NCI-H510A treated with DMSO at 0.1 percent for 48 hours (cell line): ENCODE measurements at places on chromosomes 12 and 14.

DNA sequence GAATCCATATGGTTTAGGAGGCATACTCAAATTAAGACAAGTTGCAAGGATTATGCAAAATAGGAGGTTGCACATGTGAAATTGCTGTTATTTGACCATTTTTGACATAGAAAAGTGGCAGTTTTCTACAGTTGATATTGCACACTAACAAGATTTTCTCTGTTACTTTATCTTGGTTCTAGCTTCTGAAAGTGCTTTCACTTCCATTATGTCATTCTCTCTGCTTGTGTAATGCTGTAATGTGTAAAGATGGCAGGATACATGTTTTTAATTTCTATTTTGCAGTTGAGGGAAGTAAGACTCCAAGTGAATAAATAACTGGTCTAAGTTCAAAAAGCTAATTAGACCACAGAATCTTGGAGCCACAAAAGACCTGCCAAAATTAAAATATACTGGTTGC, 60.6 kb downstream of the MYRFL start:
- DNase-seq: no peak

- peak; percentile 8 for DNase-seq
Observed at GRCh38 chr14:40574780-40575179, 1031.9 kb upstream of the LRFN5 start.

- DNase-seq: no peak
Observed at GRCh38 chr12:42584651-42585111, 4.9 kb downstream of the PRICKLE1 start.

DNA sequence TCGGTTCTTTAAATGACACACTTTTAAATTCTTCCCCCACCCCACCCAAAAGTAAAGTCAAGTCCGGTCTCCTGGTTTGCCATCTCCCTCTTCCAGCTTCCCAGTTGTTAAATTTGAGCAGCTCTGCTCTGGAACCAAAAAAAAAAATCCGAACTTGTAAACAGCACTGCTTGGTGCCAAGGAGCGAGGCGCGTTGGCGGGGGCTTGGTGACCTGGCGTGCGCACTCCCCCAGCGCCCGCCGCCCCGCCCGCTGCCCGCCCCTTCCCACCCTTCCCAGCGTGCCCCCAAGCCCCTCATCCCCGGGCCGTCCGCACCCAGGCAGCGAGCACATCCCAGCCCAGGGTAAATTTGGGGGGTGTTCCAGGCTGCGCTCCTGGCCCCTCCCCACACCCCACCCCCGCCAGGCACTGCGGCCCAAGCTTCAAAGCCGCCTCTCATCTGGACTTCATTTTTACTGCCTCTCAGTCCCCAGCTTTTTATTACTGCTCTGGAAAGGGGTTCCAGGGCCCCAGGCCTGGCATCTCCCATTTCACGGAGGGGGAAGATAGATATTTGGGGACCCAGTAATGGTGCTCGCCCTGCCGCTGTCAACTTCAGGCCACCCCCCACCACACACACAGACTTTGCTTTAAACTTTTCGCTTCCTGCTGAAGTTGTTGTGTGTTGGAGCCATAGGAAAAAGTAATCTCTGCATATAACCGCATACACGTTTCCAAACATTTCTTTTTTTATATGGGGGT, 11.7 kb upstream of the ITGB7 start:
- no peak for DNase-seq

DNA sequence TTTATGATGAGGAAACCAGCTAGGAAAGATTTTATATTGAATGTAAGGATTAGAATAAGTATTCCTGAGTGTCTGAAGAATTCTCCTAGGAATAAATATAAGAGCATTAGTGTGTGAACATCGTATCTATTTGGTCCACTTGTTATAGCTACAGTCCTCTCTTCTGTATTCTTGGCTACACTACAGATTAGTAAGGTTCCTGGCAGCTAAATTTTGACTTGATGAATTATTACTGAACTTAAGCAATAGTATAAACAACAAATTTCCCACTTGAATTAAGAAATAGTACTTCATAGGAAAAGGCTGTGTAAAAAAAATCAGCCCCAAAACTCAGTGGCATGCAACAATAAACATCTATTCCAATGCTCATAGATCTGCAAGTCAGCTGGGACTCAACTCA, 138.4 kb upstream of the G2E3 start:
- no peak for DNase-seq

GRCh38 chr14:76126076-76126475, 25.6 kb upstream of the GPATCH2L start:
- no peak for DNase-seq

DNA sequence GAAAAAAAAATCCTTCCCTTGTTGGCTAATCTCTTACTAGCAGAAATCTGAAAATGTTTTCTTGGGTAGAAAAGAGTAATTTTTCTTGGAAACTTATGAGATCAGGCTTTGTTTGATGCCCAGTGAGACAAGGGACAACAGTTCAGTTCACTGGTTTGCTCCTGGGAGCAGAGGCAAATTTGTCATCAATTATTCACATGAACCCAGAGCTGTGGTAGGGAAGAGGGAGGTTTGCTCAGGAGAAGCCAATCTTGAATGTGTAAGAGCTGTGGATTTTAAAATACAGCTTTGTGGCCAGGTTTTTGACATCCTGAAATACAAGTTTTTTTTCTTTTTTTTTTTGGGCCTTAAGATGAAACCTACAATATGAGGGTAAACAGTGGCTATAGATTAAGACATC, 426.6 kb downstream of the ATP23 start:
- no peak for DNase-seq

- no peak for DNase-seq
Observed at GRCh38 chr14:88252498-88252897, 70.6 kb downstream of the KCNK10 start.

DNA sequence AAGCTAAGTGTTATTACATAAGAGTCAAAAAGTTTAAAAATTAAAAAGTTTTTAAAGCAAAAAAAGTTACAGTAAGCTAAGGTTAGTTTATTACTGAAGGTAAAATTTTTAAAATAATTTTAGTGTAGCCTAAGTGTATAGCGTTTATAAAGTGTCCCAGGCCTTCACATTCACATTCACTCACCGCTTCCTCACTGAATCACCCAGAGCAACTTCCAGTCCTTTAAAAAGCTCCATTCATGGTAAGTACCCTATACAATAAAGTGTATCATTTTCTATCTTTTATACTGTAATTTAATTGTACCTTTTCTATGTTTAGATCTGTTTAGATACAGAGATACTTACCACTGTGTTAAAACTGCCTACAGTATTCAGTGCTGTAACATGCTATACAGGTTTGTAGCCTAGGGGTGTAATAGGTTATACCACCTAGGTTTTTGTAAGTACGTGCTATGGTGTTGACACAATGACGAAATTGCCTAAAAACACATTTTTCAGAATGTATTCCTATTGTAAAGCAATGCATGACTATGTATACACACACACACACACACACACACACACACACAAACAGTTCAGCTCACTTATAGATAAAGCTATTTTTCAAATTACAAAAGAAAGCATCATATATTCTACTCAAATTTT, 3.7 kb downstream of the CLEC14A start:
- no peak for DNase-seq
